ENCODE measurements at places on chromosomes 6 and 20.

DNA sequence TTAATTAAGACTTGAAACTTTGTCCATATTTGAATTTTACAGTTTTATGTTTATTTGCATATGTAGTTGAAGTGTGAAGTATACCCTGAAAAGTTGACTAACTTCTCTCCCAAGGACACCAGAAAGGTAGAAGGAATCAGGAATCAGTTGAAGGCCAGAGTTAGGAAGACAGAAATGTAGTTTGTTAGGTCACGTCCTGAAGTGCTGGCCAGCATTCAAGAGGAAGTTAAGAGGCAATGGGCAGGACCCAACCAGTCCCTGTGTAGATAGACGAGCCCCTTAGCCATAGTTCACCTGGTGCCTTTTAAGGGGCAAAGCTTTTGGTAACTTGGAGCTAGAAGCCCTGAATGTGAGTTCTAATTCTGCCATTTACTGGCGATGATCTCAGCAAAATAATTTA is 250.4 kb upstream of the KCNQ5 start:
- no peak for DNase-seq

DNA sequence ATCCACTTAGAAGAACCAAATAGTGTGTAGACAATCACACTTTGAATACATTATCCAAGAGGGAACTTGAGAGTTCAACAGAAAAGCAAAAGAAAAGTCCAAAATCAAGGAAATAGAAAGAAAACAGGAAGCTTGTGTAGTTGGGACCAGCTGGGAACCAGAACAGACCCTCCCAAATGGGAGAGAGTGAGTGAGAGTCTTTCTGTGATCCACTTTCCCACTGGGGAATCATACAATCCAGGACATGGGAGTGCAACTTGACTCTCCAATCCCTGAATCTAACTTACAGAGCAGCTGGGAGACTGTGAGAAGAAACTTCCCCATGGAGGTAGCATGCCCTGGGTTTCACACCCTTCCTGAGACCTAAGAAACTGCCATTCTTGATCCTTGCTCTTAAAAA is 27.0 kb downstream of the TREML4 start:
- no peak for DNase-seq

DNA sequence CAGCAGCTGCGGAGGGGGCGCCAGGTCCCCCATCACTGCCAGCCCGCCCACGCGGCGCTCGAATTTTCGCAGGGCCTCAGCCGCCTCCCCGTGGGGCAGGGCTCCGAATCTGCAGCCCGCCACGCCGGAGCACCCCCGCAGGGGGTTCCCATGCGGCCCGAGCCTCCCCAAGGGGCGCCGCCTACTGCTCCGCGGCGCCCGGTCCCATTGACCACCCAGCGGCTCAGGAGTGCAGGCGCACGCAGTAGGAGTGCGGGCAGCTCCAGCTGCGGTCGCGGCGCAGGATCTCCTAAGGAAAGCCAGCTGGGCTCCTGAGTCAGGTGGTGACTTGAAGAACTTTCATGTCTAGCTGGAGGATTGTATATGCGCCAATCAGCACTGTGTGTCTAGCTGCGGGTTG is 155.3 kb upstream of the RREB1 start:
- no peak for DNase-seq

GRCh38 chr6:39189915-39190544 is 39.2 kb downstream of the KCNK5 start:
- no peak for DNase-seq

- no peak for DNase-seq
These were observed 137.4 kb downstream of the IPCEF1 start for GRCh38 chr6:154219250-154219649.
